Skin of body (tissue), 3 donors: ENCODE measurements at places on chromosomes 5 and 9.

GRCh38 chr5:69007163-69007562, 86.7 kb upstream of the SLC30A5 start:
- peak; percentile 86 for DNase-seq

DNA sequence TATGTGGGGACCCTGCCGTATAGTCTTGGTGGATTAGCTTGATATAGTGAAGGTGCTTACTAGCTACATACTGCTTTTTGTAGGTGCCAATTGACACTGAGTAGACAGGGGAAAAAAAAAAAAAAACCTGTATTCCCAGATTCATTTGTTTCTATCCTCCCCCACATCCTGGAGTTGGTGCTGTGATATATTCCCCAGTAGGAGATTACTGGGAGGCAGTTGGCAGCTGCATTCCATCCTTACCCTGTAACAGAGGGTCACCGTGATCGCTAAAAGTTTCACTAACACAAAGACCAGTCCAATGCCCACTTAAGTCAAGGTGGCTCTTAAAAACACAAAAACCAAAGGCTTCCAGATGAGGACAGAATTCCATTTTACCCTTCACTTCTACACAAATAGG, 27.4 kb upstream of the TOMM5 start:
- DNase-seq, result no peak

GRCh38 chr5:155263381-155263780, 249.8 kb downstream of the KIF4B start:
- no peak for DNase-seq

GRCh38 chr5:5290674-5291334, 131.7 kb upstream of the ICE1 start:
- no peak for DNase-seq

DNA sequence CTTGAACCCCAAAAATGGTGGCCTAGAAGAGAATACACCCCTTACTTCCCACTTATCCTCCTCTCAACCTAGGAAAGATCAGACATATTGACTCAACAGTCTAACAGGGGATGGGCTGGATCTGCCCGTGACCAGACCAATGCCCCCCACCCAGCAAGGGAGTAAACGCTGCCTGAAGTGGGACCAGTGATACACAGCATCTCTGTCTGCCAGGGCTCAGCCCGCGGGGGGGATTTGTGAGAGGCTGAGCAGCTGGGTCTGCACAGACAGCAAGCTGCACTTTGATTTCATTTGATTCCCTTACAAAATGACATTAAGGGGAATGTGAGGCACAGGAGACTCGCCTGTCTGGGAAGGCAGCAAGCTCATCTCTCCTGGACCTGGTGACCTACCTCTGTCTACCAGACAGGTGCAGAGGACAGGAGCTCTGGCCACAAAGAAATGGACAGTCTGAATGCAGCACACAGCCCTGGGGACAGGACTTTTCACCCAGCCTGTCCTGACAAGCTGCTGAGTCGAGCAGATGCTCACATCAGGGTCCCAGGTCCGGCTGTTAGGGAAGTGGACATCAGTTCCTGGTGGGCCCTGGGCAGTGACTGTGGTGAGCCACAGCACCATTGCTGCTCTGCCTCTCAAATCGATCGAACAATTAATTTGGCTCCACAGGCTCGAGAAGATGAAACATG, 79.9 kb downstream of the RGS3 start:
- no peak for DNase-seq

- no peak for DNase-seq
Observed at GRCh38 chr5:141050622-141051520, at the start of gene PCDHB1. TSS of gene PCDHB1 (plus strand) at chr5:141051374. CDS start at chr5:141051471, 97 bp downstream.

DNA sequence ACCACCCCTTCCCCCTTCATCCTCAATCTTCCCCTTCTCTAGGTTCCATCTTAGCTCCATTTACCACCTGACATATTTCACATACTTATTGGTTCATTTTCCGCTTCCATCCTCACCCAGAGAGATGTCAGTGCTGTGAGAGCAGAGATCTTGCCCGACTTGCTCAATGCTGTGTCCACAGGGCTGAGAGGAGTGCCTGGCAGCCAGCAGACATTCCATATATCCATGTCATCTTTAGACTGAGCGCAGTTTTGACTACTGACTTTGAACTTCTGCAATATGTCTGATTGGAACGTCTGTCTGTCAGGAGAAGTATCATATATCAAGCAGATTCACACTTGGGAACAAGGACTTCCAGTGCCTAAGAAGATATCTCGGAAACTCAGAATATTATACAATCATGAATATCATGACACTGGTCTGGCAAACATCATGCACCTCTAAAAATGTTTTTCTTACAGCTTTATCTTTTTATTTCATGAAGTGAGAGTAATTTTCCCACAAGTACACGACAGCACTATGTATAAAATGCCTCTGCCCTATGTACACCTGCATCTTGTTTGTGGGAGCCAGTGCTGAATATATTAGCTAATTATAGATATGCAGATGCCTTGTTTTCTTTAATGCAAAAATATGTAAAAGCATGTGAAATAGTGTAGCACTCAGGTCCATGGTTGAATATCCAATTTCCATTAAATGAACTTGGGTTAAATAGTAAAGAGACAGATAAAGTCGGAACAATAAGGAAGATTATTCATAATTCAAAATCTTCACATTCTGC, 454.0 kb upstream of the DAP start:
- no peak for DNase-seq

DNA sequence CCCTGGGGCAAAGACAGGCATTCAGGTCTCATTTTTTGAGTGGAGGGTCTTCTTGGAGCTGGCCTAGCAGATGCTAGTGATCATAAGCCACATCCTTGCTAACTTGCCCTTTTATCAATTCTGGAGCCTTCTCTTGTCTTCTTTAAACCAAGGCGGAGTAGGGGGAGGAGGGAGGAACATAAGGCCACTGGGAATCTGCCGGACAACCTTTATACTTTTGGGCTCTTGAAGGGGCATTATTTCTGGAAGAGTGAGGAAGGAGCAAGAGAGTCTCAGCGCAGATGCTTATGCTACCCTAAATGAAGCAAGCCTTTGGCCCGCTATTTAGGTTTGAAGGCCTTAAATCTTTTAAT, 2.0 kb downstream of the TMEFF1 start:
- DNase-seq, result peak; percentile 73
